A172 (cell line): ENCODE measurements at places on chromosomes 1 and 21. TPM values are rescaled to one million over a fixed set of nuclear protein-coding genes. Genes with fewer than 3 reads are reported as not detected.

- no peak for DNase-seq
Observed at GRCh38 chr1:61852670-61853015, 110.4 kb downstream of the PATJ start.

C1orf87 gene
- not detected in 2 replicates for total RNA-seq

- DNase-seq: peak; percentile 55
Observed at GRCh38 chr1:198157847-198158725, 1.3 kb downstream of the NEK7 start.

DNA sequence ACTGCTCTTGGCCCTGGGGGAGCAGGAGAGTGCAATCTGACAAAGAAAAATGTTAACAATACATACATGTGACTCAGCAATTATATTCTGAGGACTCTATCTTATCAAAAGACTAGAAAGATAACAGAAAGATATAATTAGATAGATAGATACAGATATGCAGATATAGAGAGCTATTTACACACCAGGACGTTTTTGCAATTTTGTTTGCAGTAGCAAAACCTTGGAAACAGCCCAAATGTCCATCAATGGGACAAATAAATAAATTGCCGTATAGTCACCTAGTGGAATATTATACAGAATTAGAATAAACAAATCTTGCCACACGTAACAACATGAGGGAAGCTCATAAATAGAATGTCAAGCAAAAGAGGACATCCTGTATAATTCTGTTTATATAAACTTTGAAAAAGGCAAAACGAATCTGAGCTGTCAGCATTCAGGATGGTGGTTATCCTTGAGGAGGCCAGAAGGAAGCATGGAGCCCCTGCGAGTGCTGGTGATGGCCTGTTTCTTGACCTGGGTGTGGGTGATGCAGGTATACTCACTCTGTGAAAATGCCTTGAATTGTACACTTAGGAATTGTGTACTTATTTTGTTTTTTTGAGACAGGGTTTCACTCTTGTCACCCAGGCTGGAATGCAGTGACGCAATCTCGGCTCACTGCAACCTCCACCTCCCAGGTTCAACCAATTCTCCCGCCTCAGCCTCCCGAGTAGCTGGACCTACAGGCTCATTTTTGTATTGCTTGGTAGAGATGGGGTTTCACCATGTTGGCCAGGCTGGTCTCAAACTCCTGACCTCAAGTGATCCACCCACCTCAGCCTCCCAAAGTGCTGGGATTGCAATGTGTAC, 12.8 kb upstream of the TRIM63 start:
- no peak for DNase-seq

PTPN22 gene
- total RNA-seq: 0.29 and 0.74 TPM in 2 replicates

DNA sequence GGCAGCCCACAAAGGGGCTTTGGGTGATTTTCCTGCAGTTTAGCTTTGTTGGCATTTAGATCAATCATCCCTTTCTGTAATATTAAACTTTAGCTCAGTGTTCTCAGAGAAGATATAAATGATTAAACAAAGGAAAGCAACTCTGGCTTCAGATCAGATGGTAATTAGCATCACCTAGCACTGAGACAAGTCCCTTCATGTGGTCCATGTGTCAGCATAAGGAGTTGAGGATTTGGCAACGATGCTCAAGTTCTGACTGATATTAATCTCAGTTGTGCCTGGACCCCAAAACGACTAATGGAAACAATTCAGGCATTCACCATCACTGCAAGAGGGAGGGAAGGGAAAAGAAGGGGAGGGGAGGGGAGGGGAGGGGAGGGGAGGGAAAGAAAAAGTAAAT, 60.4 kb downstream of the SEC16B start:
- DNase-seq: no peak

GRCh38 chr1:206732508-206732907, 38.1 kb upstream of the IL19 start:
- DNase-seq: no peak

LCA5L gene
- total RNA-seq: 2.7 and 3.4 TPM in 2 replicates

DNA sequence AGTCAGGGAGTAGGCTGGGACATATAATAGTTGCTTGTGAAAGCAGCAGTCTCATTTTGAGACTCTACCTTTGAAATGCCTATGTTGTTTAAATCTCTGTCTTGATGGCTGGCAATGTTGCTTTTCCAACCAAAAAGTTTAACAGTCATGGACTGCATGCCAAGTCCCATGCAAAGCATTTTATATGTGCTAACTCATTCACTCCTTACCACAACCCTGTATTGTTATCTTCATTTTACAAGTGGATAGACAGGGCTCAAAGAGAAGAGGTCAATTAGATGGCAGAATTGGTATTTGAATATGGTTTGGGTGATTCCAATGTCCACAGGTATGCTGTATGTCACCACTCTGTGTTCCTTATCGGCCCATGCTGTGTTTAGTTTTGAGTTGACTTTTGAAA, 331.4 kb upstream of the USP24 start:
- DNase-seq: no peak

DNA sequence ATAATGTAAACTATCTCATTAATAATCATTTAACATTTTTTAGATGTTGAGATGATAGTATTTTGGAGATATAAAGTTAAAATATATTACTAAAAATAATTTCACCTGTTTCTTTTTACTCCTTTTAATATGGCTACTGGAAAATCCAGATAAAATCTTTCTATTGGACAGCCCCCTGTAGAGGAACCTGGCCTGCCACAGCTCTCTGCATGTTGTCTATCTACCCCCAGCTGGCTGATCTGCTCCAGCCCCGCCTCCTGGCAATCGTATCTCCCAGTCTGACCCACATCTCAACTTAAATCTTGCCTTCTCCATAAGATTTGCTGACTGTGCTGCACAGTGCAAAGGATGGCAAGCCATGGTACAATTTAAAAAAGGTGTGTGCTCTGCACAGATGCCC, 182.8 kb downstream of the SIPA1L2 start:
- no peak for DNase-seq

- DNase-seq: no peak
Observed at GRCh38 chr21:33449616-33450015, 30.2 kb downstream of the TMEM50B start.

DNA sequence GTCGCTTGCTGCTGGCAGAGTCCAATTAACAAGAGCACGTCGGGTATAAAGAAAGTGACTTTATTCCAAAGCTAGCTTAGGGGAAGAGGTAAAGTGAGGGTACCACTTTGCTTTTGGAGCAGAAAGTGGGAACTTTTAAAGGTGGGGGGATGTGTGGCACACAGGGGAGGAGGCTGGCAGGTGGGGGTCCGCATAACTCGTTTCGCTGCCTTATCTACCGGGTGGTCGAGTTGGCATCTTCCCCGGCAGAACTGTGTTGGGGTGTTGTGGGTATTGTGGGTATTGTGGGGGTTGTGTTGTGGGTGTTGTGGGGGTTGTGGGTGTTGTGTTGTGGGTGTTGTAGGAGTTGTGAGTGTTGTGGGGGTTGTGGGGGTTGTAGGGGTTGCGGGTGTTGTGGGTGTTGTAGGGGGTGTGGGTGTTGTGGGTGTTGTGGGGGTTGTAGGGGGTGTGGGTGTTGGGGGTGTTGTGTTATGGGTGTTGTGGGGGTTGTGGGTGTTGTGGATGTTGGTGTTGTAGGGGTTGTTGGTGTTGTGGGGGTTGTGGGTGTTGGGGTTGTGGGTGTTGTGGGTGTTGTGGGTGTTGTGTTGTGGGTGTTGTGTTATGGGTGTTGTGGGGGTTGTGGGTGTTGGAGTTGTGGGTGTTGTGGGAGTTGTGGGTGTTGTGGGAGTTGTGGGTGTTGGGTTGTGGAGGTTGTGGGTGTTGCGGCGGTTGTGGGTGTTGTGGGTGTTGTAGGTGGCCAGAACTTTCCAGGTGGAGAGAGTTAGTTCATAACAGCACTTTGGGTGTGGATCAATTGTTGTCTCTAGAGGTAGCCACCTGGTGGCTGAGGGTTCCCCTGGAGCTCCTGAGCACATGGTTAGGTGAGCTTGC, 52.7 kb downstream of the AGPAT3 start:
- no peak for DNase-seq

DNA sequence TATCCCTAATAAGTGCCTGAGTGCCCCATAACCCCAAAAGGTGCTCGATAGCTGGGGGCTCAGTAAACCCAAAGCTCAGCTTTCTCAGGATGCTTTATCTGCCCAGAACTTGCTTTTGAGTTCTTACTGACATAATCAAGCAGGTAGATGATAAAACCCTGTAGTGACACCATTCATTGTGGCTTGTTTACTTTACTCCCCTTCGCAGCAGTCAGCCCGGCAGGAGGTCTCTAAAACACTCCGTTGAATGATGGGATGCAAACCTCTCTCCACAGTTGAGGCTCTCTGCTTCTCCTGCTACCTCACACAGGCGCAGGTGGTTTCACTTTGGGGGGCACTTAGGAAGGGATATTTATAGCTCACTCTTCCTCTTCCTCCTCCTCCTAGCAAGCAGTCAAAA, 349.4 kb downstream of the HLX start:
- DNase-seq: no peak

C1orf21 gene
- 21.2 and 26.1 TPM in 2 replicates for total RNA-seq

- no peak for DNase-seq
Observed at GRCh38 chr1:115282807-115283208, 55.2 kb downstream of the NGF start.

- peak; percentile 31 for DNase-seq
Observed at GRCh38 chr21:46097336-46098293, at the start of gene COL6A2. Gene COL6A2 (plus strand): TSS chr21:46098112.

IGSF9 gene
- 0.89 and 1.6 TPM in 2 replicates for total RNA-seq
